ENCODE measurements at places on chromosomes 6 and 20.

DNA sequence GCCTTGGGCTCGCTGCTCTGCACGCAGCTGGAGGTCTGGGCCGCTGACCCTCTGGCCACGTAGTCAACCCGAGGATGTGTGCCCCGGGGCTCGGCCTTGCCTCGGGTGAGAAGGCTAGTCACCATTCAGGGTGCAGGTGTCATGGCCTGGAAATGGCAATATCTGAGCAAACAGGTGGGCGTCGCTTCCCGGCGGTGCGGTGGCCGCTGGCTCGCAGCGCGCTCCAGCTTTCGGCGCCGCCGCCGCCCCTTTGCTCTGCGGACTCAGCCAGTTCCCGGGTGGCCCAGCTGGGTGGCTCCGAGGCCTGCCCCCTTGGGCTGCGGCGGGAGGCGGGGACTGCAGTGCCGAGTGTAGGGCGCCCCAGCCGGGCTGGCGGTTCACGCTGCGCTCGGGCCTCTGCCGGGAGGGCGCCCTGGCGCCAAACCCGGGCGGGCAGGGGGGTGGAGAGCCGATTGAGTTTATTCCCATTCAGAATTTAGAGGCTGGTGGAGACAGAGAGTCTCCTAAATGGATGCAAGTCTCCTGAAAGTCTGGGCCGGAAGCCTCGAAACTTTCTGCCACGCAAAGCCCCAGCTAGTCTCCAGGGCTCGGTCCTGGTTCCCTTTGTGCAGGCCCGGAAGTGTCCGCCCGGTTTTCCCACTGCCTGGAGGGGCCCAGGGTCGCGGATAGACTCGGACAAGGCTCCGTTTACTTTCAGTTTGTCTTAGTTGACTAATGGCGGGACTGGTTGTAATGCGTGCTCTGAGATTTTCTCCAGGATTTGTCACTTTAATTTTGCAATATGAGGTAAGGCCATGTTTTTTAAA is 11.3 kb upstream of the TFAP2A start:
- no peak for DNase-seq

- DNase-seq, result no peak
Measured at GRCh38 chr20:20778676-20779075, 66.2 kb upstream of the RALGAPA2 start.

DNA sequence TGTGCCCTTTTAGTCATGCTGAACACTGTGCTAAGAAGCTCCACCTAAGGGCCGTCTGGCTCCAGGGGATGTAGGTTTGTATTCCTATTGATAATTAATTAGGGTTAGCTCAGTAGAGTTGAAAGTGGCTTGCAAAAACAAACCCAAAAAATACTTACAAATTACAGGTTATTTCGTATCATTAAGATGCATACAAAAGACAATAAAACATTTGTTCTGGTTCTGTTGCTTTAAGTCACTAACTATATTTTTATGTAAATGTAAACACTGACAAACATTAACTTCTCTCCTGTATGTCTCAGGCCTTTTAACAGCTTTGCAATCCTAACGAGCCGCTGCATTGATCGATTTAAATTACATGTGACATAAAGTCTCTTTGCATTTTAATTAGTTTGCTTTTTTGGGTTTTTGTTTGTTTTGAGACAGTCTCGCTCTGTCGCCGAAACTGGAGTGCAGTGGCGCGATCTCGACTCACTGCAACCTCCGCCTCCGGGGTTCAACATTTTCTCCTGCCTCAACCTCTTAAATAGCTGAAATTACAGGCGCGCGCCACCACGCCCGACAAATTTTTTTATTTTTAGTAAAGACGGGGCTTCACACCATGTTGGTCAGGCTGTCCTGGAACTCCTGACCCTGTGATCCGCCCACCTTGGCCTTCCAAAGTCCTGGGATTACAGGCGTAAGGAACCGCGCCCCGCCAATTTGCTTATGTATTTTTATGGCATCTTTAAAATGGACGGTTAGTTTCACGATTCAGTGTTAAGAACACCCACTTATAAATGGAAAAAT is 110.9 kb downstream of the HFE start:
- peak; percentile 74 for DNase-seq

- no peak for DNase-seq
Measured at GRCh38 chr6:19755181-19755580, 82.0 kb upstream of the ID4 start.

- no peak for DNase-seq
Measured at GRCh38 chr20:21229163-21229562, 74.0 kb upstream of the XRN2 start.

DNA sequence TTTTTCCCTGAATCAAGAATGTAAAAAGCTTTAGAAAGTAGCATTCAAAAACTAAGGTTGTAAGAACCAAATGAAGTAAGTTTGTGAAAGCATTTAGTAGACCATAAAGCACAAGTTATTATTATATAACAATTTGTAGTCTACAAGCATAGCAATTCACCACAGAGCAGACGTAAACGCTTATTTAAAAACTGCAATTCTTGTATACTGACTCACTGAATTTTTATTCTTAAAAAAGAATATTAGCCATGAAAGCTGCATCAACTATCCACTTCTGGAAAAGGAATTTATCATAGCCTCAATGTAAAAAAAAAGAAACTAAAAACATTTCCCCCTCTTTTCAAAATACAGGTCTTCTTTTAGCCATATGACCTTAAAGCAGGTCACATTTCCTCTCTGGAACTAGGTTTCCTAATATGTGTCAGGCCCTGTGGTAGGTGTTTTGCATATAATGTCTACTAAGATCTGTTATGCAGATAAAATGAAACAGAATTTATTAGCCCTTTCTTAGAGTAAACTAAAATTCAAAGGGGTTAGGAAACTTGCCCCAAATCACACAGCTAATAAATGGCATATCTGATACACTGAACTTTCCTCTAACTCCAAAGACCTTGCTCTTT is 2.1 kb downstream of the MAP3K7 start:
- no peak for DNase-seq

Measured in stimulated activated CD4-positive, alpha-beta T cell treated with anti-CD3 and anti-CD28 coated beads, Interleukin-1b, Interleukin-23, amount 100 ng/mL, for 48 hours (primary cell).